ENCODE measurements at places on chromosomes 1 and 21.
A peak's percentile ranks its signal among the peaks of the same experiment; 100 is the strongest.

DNA sequence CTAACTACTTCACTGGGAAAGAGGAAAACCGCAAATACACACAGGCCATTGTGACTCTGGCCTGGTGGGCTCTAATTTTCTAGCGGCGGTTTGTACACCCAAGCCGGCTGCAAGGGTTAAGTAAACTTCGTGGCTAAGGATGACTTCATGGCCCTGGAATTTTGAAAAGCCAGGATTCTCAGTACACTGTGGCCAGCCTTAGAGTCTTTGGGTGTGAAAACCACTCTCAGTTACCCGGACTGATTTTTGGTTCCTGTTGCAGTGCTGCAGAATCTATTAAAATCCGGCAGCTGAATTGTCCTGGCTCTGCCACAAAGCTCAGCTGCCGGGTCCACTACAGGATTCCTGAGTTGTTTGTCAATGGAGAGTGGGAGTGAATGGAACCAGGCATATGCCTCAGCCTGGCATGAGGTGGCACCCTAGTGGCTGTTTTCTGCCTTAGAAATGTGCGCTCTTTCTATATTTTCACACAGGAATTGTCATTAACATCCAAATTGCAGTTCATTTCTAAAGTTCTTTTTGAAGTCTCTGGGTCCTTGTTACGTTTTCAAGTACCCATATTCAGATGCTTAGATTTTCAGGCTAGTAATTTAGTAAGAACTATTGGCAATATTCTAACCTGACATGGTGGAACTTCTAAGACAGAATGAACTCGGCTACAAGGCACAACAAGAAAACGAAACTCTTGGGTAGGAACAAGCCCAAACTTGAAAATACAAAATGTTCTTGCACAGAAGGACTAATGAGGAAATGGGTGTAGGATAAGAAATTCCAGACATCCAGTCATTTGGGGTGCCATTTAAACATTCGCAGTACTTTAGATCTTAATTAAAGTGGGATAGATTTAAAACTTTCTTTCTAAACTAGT is 255.9 kb downstream of the NFIA start:
- DNase-seq, result no peak

DNA sequence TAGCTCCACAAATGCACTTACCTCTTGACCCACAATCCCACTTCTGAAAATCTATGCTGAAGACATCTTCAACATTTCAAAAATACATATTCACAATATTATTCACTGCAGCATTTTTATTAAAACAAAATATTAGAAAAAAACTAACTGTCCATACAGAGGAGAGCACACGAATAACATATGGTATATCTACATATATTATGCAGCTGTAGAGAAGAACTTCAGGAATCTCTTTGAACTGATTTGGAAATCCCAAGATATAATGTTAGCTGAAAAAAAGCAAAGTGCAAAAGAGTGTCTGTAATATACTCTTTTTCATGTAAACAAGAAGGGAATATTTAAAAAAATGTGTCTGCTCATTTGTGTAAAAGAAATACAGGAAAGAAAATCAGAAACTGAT is 11.5 kb downstream of the IPO9 start:
- no peak for DNase-seq

DNA sequence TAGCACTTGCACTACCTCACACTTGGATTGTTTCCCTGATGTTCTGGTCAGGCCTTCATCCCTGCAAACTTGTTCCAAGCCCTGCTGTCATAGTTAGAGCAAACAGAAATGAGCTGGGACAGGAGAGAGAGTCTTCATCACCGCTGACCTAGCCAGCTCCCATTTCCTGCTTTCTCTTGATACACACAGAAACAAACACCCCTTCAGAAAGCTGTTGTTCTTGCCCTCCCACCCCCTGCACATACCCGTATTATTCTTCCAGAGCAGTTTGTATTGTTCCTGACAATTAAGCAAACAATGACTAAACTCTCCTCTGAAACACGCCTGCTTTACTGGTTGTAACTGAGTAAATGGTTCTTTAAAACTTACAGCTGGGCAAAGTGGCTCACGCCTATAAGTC is 2.9 kb upstream of the SYT2 start:
- no peak for DNase-seq

DNA sequence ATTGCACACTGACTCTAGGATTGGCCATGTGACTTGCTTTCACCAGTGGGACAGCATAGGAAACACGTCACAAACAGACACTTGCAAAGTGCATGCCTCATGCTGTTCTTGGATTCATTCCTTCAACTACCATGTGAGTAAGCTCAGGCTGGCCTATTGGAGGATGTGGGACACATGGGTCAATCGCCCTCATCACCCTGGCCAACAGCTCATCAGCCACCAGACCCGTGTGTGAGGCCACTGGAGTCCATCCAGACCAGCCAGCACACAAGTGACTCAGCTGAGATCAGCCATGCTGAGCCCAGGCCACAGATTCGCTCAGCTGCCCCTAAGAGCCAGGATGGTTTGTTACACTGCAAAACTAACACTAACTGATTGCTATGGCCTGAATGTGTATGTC is 216.1 kb upstream of the GRIK3 start:
- peak; percentile 5 for DNase-seq

DNA sequence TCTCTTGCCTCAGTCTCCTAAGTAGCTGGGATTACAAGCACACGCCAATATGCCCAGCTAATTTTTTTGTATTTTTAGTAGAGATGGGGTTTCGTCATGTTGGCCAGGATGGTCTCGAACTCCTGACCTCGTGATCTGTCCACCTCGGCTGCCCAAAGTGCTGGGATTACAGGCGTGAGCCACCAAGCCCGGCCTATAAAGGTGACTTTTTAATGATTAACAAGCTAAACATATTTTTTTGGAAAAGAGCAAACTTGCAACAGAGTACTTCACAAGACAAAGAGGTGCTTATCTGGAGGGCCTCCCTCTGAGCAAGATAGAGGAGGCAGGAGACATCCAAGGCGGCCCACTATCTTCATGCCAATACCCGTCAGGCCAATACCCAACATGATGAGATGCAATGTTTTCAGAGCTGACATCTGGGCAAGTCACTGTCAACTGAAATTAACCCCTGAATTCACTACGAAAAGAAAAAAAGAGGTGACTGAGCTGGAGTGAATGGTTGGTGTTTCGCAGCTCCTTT is 10.5 kb downstream of the BCAR3 start:
- DNase-seq, result peak; percentile 52
